ENCODE measurements at places on chromosomes 16 and 17.

GRCh38 chr17:78168242-78168902 lies at the start of gene SYNGR2:
SYNGR2 (plus strand) TSS chr17:78168581; CDS start chr17:78168617, 36 bp downstream.
- no peak for DNase-seq

DNA sequence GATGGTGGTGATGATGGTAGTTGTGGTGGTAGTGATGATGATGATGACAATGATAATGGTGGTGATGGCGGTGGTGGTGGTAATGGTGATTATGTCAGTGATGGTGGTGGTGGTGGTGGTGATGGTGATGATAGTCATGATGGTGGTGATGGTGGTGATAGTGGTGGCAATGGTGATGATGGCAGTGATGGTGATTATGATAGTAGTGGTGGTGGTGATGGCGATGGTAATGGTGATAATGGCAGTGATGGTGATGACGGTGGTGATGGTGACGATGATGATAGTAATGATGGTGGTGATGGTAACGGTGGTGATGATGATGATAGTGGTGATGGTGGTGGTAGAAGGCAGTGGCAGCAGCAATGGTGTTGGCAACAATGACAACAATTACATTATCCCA lies 55.3 kb downstream of the RBFOX3 start:
- DNase-seq: no peak

DNA sequence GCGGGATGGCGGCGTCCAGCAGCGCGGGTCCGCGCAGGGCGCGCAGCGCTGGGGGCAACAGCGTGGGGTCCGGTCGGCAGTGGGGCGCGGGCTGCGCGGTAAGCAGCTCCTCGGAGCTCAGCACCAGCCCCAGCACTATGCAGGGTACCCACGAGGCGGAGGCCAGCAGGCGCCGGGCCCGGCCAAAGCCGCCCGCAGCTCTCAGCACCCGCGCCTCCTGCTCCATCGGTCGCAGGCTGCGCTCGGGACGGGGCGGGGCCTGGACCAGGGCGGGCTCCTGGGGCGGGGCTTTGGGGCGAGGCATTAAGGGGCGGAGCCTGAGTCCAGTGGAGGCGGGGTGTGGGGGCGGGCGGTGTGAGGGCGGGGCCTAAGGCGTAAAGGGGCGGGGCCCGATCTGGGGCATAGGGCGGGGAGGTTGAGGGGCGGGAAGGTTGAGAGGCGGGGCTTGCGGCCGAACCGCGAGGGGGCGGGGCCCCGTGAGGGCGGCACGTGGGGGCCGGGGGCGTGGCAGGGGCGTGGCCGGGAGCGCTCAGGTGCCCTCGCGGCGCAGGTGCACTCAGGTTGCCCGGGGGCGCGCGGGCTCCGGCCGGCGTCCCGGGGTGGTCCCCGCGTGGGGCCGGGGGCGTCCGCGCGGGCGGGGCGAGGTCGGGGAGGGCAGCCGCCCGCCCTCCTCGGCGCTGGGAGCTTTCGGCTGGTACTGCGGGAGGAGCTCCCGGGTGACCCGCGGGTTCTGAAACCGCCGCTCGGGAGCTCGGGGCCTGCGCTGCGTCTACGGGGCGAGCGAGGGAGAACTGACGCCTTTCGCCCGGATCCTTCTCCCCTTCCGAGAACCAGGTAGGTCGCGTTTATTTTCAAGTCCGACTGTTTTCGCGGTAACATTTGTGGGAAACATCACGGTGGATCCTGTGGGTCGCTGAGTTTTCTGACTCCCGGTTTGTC lies 1.4 kb upstream of the SLC22A31 start:
- DNase-seq: peak; percentile 53

- DNase-seq: no peak
Observed at GRCh38 chr16:24580665-24581064, 41.3 kb downstream of the RBBP6 start.

DNA sequence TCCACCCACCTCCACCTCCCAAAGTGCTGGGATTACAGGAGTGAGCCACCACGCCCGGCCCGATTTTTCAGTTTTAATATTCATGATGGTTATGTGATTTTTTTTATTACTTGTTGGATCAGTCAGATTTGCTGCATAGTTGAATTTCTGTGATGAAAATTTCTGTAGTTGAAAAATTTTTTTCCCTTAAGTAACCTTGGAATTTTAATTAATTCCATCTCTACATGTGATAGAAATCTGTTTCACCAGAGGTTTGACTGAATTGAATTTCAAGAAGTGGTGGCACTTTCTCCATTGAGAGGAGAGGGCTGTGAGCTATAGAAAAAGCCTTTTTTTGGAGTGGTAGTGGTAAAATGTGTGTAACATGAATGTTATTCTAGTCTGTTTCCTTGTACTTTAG lies 24.7 kb downstream of the WIPF2 start:
- DNase-seq: no peak

Data from H1 (cell line).